ENCODE measurements at places on chromosomes 3 and 15.
A peak's percentile ranks its signal among the peaks of the same experiment; 100 is the strongest.

GRCh38 chr3:16808393-16809107 is 76.2 kb upstream of the PLCL2 start:
- DNase-seq, result no peak

DNA sequence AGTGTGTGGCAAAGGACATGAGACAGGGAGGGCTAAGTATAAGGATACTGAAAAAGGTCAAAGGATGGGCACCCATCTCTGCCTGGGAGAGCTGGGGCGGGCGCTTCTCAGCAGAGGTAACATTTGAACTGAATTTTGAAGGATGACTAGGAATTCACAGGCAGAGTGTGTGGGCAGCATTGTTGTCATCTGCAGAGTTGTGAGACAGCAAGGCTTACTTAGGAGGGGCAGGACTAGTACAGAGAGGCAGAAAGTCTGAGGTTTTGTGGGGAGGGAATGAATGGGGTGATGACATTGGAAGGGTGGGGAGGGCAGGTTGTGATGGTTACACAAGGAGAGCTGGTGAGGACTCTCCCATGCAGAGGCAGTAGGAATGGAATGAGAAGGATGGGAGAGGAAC is 84.1 kb upstream of the PRR23C start:
- peak; percentile 46 for DNase-seq

GRCh38 chr3:135007607-135008006 is 212.5 kb downstream of the EPHB1 start:
- DNase-seq, result no peak

GRCh38 chr15:67501177-67501835 is 19.6 kb upstream of the C15orf61 start:
- no peak for DNase-seq

GRCh38 chr3:127088511-127089351 is 104.2 kb upstream of the PRR23E start:
- DNase-seq, result no peak

- DNase-seq, result no peak
Observed at GRCh38 chr15:81492331-81492968, 118.4 kb upstream of the TMC3 start.

GRCh38 chr3:139226731-139227130 is 117.1 kb upstream of the MRPS22 start:
- no peak for DNase-seq

DNA sequence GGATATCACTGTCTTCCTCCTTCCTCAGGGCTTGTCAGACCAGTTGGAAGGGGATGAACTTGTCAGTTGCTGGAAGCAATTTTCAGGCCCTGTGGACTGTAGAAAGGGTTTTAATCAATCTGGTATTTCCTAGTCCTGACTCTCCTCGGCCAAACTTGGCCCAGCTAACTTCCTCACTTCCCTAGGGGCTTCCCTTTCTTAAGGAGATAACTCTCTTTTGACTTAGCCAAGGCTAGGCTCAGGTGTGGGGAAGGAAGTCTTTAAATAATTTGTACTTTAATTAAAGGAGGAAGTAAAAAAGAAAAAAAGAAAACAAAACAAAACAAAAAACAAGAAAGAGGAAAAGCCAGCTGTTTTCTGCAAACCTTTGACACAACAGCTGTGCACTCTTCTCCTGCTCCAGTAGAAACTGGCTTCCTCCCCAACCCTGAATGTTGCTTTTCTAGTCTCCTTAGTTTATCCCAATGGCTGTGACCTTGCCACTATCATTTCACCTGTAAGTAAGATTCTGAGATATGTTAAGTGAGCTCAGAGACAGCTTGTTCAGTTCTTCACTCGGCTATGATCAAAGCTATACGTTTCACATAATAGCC is 53.0 kb upstream of the ST3GAL6 start:
- no peak for DNase-seq

GRCh38 chr15:31871166-31871886 is 159.0 kb upstream of the CHRNA7 start:
- no peak for DNase-seq

GRCh38 chr3:124671106-124671505 is 59.1 kb upstream of the UMPS start:
- no peak for DNase-seq

DNA sequence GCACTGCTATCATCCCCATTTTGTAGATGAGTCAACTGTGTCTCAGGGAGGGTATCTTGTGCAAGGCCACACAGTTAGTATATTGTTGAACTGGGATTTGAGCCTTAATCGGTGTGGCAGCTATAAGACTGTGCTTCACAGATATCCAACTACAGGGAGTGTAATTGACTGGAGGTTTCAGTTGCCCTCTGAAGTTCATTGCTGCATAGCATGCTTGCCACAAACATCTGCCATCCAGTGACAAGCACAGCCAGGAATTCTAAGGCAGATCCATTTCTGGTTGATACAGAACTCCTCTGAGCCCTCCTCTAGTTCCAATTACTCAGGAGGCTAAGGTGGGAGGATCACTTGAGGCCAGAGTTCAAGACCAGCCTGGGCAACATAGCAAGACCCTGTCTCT is 16.4 kb downstream of the FSD2 start:
- no peak for DNase-seq

- no peak for DNase-seq
Observed at GRCh38 chr3:15298504-15298903, 33.9 kb downstream of the SH3BP5 start.

DNA sequence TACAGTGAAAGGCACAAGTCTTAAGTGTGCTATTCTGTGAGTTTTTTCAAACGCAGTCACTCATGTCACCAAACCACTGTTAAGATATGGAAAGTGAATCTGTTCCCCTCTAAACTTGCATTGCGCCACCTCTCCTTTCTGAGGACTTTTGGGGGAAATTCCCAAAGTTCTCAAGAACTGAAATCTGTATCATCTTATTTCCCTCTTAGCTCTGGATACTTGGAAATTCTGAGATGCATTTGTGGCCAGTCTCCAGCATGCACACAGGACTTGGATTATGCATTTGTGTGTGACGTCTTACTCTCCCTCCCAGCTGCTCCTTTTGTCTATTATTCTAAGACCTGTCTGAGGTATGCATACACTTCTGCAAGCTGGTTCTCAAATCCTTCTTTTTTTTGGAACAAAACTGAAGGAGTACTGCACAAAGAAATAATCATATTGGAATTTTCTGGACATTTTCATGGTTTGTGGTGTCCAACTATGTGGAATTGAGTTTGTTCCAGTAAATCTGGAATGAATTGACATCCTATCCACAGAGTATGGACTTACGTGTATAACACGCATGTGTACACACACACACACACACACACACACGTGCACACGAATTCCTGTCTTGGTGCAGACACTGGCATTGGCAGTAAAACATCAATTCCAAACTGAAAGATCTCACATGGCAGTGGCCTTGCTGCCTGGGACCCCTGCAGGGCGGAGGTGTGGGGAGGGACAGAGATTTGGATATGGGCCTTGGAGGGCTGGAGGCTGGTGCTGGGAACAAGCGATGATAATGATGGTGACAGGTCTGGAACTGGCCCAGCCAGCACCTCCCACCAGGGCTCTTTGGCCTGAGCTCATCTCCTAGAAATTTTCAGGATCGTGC is 8.2 kb upstream of the LCTL start:
- DNase-seq, result no peak

DNA sequence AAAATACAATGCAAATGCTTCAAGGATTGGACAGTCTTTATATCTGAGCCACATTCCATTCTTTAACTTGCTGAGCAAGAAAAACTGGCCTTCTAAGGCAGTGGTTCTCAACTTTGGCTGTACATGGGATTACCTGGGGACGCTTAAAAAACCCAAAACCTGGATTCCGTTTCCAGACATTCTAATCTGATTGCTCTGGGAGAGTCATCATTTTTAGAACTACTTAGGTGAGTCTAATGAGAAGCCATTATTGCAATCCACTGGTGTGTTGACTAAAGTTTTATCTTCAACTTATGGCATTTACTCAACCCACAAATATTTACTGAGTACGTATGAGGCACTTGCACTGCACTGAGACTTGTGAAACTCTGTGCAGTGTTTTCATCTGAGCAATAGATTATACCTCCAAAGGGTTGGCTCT is 195.7 kb upstream of the ATP11B start:
- no peak for DNase-seq

DNA sequence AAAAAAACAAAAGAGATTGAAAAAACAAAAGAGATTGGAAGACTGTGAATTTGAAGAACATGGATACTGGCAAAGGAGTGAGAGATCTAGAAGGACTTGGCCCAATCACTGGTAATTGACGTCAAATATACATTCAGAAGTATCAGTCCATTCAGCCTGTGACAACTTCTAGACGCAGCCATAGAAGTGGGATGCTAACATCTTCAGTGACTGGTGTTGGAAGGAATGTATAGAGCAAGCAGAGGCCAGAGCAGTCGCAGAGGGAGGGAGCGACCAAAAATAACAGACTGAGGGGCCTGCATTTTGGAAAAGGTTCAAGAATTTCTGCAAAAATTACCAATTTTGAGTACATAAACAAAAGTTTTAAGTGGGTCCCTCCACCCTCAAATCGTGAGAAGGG is 473.3 kb downstream of the CADM2 start:
- DNase-seq, result no peak

- DNase-seq, result no peak
Observed at GRCh38 chr3:103075282-103075681, 640.5 kb downstream of the ZPLD1 start.

GRCh38 chr3:111999484-112000324 is 982 bp downstream of the TAGLN3 start:
- DNase-seq, result no peak

DNA sequence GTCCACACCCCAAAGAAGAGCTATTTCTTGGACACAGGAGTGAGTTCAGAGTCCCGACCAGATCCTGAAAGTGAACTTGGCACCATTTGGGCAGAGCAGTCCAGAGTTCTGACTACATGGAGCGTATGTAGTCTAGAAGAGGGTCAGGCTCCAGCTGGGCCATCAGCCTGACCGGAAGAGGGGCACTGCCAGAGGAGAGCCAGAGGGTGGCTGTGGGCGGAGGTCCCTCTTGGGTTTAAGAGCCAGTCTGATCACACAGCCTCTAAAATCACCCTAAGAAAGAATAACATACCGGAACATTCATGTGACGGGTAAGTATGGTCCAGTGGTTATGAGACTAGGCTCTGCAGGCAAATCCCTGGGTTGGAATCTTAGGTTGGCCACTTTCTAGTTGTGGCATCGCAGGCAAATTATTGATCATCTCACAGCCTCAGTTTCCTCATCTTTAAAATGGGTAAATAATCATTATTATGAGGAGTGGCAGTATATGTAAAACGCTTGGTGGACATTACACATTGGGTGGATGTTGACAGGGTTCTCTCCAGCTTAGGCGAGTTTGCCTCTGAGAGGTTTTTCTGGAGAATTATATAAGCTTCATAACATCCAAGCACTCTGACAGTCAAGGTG is 2.1 kb upstream of the RAP2B start:
- DNase-seq, result no peak

DNA sequence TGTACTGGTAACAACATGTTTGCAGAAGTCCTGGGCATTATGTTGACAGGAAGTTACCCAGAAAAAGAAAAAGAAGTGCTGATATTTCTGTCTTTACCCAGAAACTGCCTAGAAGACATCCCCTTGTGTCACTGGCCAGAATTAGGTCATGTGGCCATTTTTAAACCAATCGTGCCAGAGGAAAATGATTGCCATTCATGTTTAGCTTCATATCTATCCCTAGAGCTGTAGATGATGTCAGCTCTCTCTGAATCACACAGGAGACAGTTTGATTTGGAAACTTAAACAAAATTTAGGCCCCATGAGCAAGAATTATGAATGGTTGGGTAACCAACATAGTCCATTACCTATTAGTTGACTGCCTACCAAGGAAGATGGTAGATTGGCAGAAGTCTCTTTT is 8.9 kb upstream of the PLOD2 start:
- DNase-seq, result no peak

GRCh38 chr3:170490828-170491560 is 72.3 kb downstream of the CLDN11 start:
- no peak for DNase-seq

- no peak for DNase-seq
Observed at GRCh38 chr3:59978979-59979378, 929.2 kb upstream of the CFAP20DC start.

GRCh38 chr3:13002398-13003124 is 70.7 kb downstream of the IQSEC1 start:
- DNase-seq, result no peak

GRCh38 chr3:123610331-123610730 is 25.5 kb upstream of the HACD2 start:
- DNase-seq, result no peak

DNA sequence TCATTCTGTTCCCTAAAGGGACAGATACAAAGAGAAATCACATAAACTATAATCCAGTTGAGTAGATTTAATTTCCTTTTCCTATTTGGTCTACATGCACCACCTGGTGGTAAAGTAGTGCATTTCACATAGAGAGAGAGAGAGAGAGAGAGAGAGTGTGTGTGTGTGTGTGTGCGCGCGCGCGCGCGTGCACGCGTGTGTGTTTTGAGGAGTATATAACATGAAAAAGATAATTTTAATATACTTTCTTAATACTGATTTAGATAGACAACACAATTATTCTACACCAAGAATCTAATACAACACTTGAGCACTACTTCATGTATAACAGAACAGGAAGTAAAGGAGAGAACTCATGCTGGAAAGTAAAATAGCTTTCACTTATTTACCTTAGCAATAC is 1.1 kb upstream of the FGF7 start:
- DNase-seq, result peak; percentile 86

DNA sequence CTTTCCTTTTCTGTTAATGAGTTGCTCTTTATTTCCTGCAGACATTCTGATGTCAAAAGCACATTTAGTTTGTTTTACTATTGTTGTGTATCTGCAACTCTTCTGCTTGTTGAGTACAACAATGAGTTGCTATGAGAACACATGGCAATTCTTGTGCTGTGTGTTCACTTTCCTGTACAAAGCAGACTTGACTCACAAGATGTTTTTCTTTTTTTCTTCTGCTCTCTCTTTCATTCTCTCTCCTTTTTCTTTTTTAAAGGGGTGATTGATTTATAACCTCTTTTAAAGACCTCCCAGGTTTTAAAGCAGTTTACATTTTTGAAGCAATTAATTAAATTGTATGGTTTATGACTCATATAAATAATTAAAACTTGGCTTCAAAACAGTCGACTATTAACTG is 31.6 kb upstream of the ABHD10 start:
- DNase-seq, result no peak

DNA sequence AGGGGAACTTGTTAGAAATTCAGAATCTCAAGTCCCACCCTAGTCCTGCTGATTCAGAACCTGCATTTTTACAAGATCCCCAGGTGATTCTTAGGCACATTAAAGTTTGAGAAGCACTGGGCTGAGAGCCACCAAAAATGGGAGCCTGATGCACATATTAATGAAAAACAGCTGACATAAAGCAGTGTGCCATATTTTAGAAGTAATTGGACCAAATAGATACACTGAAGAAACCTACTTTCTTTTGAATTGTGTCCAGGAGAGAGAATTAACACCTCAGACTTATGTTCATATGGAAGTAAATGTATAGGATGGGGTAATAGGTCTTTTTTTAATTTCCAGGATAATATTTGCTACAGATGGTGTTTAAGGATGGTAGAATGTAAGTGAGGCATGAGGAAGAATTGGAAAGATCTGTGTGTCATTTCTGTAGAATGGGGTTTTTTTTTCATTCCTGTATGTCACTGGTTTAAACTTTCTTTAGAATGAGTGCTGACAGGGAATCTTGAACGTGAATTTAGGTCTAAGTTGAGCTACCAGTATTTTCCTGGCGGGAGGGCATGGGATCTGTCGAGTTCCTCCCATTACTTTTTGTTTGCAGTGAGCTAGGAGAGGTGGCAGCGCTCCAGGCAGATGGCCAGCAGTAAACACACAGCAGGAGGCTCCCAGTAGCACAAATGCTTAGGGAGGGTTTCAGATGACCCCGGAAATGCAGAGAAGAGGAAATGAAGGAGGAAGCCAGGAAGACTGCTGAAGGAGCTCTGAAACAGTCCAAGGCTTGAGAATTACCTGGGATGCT is 185.6 kb downstream of the PLCL2 start:
- DNase-seq, result no peak
